Activated CD4-positive, alpha-beta T cell treated with anti-CD3 and anti-CD28 coated beads, Interleukin-2, Interleukin-6, amounts not matched to agents 100 ng/mL and 50 ng/mL, durations not matched to agents 16 hours and 8 hours (primary cell): ENCODE measurements at places on chromosomes 12 and 14.

GRCh38 chr14:63051992-63052391, 6.7 kb upstream of the KCNH5 start:
- no peak for DNase-seq

DNA sequence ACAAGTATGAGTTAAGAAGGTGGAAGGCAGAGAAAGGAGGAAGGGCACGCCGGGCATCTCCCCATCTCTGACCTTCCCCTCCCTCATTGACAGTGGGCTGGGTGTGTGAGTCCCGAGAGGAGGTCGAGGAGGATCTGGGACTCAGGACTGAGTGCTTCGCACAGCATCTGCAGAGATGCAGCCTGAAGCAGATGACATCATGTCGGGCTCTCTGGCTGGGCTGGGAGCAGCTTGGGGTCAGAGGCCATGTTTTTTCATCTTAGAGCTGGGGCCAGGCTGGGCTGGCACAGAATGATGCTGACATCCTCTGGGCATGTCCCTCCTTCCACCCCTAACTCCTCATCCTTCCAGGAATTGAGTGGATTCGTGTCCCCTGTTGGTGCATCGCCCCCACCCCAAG, 43.5 kb downstream of the CMKLR1 start:
- DNase-seq, result no peak

DNA sequence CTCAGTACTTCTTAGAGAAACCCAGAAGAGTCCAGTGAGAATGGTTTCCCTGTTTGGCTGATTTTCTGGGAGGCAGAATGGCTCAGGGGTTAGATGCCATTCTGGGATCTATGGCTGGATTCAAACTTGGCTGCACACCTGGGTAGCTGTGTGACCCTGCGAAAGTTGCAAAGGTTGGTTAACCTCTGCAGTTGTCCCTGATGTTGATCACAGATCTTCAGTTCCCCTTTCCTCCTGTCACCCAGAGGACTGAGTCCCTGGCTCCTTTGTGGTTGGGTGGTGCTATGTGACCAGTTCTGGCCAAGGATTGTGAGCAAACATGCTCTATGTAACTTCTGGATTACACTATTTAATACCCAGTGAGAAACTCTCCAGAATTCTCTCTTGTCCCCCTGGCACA, 418.0 kb downstream of the RGS6 start:
- DNase-seq, result no peak

- no peak for DNase-seq
Measured at GRCh38 chr12:131867891-131868675, 26.3 kb upstream of the ULK1 start.

DNA sequence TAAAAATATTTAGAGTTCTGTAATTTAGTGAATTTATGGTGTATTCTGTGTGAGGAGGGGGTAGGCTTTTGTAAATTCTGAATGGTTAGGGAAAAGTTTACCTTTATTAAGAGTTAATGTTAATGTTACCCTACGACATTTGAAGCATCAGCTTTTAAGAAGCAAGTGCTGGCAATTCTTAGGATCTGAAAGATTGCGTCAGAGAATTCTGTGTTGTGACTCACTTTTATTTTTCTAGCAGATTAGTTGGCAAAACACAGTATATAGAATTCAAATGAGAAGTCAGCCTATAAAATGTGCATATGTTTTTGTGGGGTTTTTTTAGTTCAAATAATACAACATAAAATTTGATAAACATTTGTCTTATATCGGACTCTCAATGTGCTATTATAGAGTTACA, 97.6 kb downstream of the RAD52 start:
- DNase-seq, result no peak

DNA sequence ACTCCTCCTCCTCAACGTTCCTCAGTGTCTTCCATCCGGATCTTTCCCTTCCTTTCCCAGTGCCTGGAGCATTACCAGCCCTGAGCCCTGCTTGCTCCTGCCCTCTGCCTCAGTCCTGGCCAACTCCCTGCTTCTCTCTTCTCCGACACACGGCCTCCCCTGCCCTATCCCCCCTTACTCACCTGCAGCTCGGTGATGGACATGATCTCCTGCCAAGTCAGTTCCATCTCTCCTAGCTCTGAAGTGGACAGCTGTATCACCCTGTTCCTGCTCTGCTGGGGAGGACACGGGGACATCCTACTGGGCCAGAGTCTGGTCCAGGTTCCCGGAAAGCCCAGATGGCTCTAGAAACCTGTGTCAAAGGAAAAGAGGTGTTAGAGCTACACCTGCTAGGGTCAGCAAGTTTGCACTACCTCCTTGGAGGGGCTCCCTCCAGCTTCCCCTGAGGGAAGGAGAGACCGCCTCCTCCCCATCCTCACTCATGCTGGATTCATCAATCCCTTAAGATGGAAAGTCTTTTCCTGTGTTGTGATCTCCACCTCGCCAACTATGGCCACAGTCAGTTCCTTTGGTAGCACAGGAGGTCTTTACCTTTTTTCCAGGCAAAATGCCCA, 5.8 kb downstream of the NFE2 start:
- DNase-seq, result no peak
